ENCODE measurements at places on chromosomes 16 and 17.

DNA sequence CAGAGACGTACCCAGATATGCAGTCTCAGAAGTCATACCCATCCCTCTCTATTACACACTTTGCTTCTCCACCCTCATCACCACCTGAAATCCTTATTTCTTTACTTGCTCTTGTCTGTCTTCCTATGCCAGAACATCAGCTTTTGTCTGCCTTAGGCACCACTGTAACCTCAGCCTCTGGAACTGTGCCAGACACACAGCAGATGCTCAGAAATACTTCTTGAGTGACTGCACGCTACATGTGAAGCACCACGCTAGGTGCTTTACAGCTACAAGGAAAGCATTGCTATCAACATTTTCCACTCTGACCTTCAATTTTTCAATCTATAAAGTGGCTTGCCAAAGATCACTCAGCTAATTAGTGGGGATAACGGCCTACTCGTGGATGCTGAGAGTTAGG lies 226.8 kb downstream of the CHD9NB start:
- DNase-seq, result no peak

DNA sequence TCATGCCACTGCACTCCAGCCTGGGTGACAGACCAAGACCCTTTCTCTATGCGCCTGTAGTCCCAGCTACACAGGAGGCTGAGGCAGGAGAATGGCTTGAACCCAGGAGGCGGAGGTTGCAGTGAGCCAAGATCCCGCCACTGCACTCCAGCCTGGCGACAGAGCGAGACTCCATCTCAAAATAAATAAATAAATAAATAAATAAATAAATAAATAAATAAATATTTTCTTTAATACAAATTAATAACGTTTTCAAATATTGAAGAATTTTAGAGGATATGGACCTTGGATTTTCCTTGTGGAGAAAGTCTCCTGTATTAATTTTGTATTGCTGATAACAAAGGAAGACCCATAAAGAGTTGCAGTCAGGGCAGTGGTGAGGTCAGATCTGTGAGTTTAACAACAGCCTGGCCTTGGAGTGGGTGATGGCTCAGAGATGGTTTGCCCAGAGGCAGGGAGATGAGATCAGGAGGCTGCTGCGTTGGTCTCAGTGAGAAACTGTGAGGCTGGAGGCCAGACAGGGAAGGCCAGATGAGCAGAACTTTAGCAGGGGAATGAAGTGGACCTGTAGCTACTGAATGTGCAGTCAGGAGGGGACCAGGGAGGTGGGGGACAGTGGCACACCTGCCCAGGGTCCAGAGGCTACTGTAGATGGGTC lies 4.4 kb upstream of the ASGR1 start:
- no peak for DNase-seq

GRCh38 chr17:43517161-43517560 lies 29.0 kb downstream of the ETV4 start:
- no peak for DNase-seq

DNA sequence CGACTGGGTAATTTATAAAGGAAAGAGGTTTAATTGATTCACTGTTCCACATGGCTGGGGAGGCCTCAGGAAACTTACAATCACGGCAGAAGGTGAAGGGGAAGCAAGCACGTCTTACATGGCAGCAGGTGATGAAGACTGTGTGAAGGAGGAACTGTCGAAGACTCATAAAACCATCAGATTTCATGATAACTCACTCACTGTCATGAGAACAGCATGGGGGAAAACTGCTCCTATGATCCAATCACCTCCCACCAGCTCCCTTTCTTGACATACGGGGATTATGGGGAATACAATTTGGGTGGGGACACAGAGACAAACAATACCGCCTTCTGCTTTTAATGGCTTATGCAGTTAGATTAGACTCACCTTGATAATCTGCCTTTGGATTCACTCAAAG lies 19.4 kb upstream of the IRF8 start:
- DNase-seq, result no peak

All from kidney epithelial cell (primary cell).